ENCODE measurements at places on chromosomes 6 and 20.

GRCh38 chr20:55053389-55053788 is 578.0 kb downstream of the DOK5 start:
- no peak for DNase-seq

DNA sequence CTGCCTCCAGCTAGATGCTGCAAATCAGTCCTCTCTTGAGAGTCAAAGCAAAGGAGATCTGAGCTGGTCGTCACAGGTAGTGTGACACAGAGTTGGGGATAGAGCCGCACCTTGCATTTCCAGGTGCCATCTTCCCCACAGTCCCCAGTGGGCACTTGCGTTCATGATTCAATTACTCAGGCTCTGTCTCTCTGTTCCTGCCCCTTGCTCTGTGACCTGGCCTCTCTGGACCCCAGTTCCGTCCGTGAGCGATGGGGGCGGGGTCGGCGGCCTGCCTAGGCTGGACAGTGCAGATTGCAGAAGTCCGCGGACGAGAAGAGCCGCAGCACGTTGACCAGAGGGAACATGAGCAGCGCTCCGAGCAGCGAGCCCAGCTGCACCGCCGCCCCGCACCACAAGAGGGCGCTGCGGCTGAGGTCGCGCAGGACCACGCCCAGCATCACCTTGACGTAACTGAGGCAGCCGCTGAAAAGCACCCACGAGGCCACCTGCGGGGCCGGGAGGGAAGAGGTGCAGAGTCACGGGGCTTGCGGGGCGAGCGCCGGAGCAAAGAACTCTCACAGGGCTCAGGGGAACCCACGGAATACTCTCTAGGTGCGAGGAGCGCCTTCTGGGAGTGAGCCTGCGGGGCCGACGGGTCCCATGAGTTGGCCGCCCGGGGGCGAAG is 7.4 kb downstream of the SLC52A3 start:
- no peak for DNase-seq

GRCh38 chr6:169005166-169005565 is 248.5 kb downstream of the THBS2 start:
- DNase-seq: no peak

DNA sequence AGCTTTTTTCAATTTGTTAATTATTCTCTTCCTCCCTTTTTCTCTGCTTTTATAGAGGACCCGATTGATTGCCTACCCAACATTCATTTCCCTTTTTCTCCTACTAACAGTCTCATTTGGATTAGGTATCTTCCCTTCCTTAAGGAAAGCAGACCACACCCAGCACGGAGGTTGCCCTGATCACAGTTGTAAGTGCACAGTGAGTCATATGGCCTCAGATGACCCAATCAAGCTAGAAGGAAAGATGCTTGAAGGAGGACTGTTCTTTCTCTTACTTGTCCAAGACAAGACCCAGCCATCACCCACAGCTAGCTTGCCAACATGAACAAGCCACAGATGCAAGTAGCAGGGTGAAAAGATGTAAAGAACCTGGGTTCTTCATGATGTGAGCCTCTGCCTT is 518.6 kb downstream of the PKHD1 start:
- peak; percentile 17 for DNase-seq

DNA sequence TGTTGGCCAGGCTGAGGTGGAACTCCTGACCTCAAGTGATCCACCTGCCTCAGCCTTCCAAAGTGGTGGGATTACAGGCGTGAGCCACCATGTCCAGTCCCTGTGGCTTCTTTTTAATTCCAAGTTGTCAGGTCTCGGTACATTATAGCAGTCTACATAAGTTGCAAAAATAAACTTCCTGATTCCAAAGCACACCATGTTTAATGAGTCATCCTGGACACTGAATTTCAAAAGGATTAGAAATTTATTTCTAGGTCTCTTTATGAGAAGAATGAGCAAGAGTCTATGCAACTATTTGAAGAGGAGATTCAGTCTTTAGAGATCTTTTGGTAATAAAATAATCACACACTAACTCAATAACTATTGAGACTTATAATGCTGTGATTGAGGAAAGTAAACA is 63.9 kb upstream of the MCHR2 start:
- DNase-seq: no peak

GRCh38 chr20:31719644-31720485 is 2.8 kb downstream of the BCL2L1 start:
- peak; percentile 74 for DNase-seq

All from small intestine (tissue), 16 donors.